Aorta (tissue), 5 donors: ENCODE measurements at places on chromosomes 7 and 10. TPM values are rescaled to one million over a fixed set of nuclear protein-coding genes. Genes with fewer than 3 reads are reported as not detected.

- H3K27me3 ChIP-seq = no peaks in the 10 kb centered on the region
- DNase-seq = no peak
- H3K4me1 ChIP-seq = no peaks in the 10 kb centered on the region
- peaks cover 2% of the 10 kb centered on the region for H3K36me3 ChIP-seq
- H3K27ac ChIP-seq = no peak overlapping the region
- H3K4me3 ChIP-seq = no peak overlapping the region
Measured at GRCh38 chr7:21497072-21497471, 45.8 kb upstream of the DNAH11 start.

DNA sequence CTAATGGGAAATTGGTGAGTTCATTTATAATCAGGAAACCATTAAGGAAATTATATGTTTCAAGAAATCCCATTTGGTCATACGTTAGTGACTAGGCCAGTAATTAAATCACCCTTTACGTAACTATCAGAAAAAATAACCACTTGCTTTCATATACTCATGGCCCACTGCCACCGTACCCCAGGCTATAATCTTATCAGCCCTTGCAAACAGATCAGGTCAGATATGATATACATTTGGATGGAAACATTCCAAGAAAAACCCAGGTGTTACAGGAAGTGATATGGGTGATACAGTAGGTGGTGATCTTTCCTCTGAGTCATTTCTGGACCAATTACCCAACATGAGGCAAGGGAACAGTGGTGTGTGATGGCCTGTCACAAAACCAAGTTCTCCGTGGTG, 481.0 kb upstream of the SEMA3A start:
- H3K4me1 ChIP-seq = peaks cover 7% of the 10 kb centered on the region
- H3K27me3 ChIP-seq = no peaks in the 10 kb centered on the region
- H3K4me3 ChIP-seq = no peak overlapping the region
- H3K36me3 ChIP-seq = no peaks in the 10 kb centered on the region
- DNase-seq = no peak

GRCh38 chr10:119286516-119286915, 79.1 kb downstream of the GRK5 start:
- H3K36me3 ChIP-seq = no peaks in the 10 kb centered on the region
- no peak overlapping the region for H3K4me3 ChIP-seq
- no peak overlapping the region for H3K27ac ChIP-seq
- peaks cover 10% of the 10 kb centered on the region for H3K4me1 ChIP-seq

GRCh38 chr10:124389613-124390361, 28.9 kb downstream of the OAT start:
- H3K4me1 ChIP-seq = no peaks in the 10 kb centered on the region
- peak; percentile 75 for DNase-seq
- no peak overlapping the region for H3K4me3 ChIP-seq
- no peaks in the 10 kb centered on the region for H3K36me3 ChIP-seq
- no peaks in the 10 kb centered on the region for H3K27me3 ChIP-seq

DNA sequence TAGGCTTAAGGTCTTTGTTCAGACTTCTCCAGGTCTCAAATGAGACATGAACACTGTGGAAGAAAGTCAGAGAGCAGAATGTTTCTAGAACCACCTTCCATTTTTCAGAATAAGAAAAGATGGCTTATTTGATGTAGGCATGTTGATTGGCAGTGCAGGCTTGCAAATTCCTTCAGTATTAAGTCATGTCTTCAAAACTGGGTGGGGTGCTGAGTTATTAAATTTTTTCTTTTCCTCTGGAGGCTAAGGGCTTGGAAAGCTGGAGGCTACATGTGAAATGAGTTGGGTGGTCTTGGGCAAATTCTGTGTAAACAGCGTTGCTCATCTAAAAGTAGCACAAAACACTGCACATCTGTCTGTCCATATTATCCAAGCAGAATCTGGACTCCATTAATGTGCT, 62.8 kb downstream of the PRTFDC1 start:
- no peak for DNase-seq
- H3K4me1 ChIP-seq = no peaks in the 10 kb centered on the region
- no peaks in the 10 kb centered on the region for H3K27me3 ChIP-seq
- no peak overlapping the region for H3K4me3 ChIP-seq
- no peaks in the 10 kb centered on the region for H3K36me3 ChIP-seq
- H3K27ac ChIP-seq = no peak overlapping the region

NPFFR1 gene
- total RNA-seq = 0.06 TPM

SPDYE11 gene
- total RNA-seq = not detected

COL26A1 gene
- total RNA-seq = not detected

DNA sequence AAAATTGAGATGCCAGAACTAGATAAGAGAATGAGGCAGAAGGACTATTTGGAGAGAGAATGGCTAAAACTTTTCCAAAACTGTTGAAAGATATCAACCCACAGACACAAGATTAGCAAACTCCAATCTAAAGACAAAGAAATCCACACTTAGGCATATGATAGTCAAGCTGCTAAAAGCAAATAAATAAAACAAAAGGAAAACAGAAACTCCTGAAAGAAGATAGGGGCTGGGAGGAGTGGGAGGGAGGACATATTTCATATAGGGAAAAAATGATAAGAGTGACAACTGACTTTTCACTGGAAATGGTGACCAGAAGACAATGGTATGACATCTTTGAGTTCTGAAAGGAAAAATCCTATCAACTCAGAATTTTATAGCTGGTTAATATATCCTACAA, 105.4 kb upstream of the ADO start:
- no peaks in the 10 kb centered on the region for H3K4me1 ChIP-seq
- no peak overlapping the region for H3K4me3 ChIP-seq
- H3K27ac ChIP-seq = no peak overlapping the region
- H3K27me3 ChIP-seq = no peaks in the 10 kb centered on the region

ENTPD1 gene
- 77.8 TPM for total RNA-seq

- no peak overlapping the region for H3K27ac ChIP-seq
- no peak overlapping the region for H3K4me3 ChIP-seq
- H3K36me3 ChIP-seq = no peaks in the 10 kb centered on the region
- H3K4me1 ChIP-seq = no peaks in the 10 kb centered on the region
- no peak for DNase-seq
- no peaks in the 10 kb centered on the region for H3K27me3 ChIP-seq
Measured at GRCh38 chr7:104903044-104903443, 111.0 kb upstream of the KMT2E start.

ADAM8 gene
- 11.2 TPM for total RNA-seq

SFTPA2 gene
- 1.6 TPM for total RNA-seq
